ENCODE measurements at places on chromosomes 1 and 21.

DNA sequence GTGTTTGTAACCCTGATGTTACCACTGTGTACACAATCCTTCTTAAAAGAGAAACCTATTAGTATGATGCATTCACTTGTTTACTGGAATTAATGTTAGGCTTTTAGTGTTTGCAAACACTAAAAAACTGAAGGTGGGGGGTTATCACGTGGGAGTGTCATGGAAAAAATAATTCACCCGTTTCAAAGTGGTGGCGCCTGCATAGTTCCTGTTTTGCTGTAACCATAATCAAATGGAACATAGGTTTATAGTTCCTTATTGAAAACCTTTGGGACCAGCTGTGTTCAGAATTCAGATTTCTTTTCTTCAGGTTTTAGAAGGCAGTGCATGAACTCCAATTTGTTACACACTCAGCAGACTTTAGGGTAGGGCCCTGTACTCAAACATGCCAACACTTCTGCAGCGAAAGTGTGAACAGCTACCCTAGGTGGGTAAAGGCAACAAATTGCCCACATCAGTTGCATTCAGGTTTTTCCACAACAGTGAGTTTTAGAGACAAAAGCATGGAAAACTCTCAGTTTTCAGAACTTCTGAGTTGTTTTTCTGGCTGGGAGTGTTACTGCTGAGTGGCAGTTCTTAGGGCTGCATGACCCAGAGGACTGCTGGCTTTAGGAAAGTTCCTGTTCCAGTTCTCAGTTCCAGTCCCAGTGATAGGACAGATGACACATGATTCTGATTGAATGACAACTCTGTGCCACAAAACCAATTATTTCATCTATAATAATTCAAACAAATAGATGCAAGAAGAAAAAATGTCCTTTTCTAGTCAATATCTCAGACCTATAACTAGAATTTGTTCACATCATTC is 29.1 kb upstream of the IVNS1ABP start:
- DNase-seq = no peak

- DNase-seq = peak; percentile 62
Observed at GRCh38 chr1:23673086-23673813, 18.4 kb upstream of the RPL11 start.

GRCh38 chr1:21320410-21321108 is 30.3 kb upstream of the ECE1 start:
- no peak for DNase-seq

- DNase-seq = no peak
Observed at GRCh38 chr1:53390736-53391135, 62.9 kb upstream of the LRP8 start.

GRCh38 chr1:230271300-230272035 is 154.7 kb downstream of the PGBD5 start:
- DNase-seq = no peak

DNA sequence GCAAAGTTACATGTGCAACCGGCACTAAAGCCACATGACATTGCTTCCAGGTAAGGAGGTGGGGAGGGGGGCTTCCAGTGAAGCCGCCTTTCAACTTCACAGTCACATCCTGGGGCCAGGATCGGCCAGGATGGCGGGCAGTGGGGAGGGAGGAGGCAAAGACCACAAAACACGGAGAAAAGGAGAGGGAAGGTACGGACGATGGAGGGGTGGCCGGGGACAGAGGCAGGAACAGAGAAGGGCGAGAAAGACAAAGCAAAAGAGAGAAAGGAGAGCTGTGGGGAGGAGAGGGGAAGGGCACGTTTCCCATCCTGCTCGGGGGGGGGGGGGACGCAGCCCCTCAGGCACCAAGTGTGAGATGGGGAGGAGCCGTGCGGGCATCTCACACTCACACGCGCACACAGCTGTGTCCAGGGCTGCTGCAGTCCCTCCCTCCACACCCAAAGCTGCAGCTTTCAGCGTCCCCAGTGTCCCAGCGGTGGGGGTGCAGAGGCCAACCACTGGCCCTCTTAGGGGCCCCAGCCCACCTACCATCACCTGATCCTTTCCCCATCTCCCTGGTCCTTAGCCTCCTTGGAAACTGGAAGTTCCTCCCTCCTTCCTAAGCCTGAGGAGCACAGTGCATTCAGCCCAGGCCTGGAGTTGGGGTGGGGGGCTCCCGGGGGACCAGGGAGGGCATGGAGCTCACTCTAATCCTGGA is 2.4 kb downstream of the SH2D5 start:
- no peak for DNase-seq

DNA sequence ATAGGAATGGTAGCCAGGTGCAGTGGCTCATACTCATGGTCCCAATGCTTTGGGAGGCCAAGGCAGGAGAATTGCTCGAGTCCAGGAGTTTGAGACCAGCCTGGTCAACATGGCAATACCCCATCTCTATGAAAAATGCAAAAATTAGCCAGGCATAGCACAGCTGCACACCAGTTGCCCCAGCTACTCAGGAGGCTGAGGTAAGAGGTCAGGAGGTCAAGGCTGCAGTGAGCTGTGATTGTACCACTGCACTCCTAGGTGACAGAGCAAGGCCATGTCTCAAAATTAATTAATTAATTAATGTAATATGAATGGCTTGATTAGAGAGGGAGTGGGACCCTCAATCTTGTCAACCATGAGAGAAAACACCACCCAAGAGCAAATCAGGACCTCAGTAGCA is 198.7 kb upstream of the DUSP10 start:
- no peak for DNase-seq

DNA sequence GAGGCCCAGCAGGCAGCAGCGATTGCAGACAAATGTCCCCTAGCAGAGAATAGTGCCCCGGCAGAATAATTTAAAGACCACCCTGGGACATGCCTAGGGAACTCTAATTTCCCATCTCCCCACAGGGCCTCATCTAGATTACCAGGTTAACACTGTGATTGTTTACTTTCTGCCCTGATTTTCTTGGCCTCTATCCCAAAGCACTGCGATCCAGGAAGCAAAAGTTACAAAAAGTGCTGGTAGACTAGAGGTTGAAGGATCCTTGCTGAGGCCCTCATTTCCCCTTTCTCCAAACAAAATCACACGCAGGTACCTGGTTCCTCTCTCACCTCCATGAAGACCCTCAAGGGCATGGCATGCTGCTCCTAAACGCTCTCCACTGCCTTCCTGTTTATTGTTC is 229.7 kb downstream of the C1orf94 start:
- DNase-seq = no peak

DNA sequence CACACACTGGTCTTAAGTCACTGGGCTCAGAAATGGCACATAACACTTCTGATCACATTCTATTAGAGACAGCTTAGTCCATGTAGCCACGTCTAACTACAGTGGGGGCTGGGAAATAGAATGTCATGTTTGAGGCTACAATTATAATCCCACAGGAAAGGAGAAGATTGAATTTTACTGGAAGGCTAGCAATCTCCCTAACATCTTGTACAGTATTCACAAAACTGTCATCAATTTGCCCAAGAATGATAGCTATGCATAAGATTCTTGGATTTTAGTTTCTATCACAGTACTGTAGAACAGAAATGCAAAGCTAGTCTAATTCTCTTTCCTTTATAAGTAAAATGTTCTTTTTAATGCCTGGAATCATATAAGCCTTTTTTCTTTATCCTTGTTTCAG is 12.7 kb upstream of the ZMYM6 start:
- DNase-seq = no peak

- no peak for DNase-seq
Observed at GRCh38 chr1:224182057-224182865, 779 bp upstream of the DEGS1 start.

DNA sequence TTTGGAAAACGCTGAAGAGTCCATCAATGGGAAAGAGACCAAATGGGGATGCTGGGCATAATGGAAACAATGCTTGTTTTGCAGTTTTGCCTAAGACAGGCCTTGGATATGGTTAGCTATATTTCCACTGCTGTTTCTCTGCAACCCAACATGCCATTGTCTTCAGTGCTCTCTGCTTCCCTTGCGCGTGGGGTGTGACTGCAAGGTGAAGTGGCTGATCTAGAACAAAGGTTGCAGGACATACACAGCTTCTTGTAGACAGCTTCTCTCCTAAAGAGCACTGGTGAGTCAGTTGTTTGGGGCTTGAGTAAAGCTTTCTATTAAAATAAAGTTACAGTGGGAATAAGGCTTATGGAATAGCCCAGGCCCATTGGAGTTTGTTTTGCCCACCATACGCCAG is 33.0 kb downstream of the RUNX1 start:
- no peak for DNase-seq

GRCh38 chr1:206468571-206468970 is 1.7 kb upstream of the IKBKE start:
- DNase-seq = no peak

GRCh38 chr1:159786966-159787365 is 6.2 kb downstream of the DUSP23 start:
- DNase-seq = no peak

DNA sequence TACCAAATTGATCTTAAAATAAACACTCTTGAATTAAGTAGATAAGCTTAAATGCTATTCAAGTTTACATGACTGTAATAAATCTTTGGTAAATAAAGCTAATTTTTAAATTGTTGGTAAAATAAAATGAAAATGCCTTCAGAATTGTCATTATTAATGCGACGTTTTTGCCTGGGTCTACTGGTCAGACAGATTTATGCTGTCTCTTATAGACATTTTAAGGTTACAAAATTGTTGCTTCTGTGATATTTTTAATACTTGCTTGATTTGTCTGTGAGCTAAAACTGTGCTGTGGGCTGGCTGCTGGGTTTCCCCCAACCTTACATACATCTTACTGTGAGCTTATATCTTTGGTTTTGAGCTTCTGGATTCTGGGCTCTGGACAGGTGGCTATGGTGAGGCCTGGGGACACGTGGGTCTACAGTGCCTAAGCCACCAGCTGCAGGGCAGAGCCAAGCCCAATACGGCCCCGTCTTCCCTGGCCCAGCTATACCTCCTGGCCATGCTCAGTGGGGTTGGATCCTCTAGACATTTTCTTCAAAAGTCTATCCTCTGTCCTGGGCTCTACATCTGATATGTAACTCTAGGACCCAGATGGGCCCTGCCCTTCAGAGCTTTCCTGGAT is 81.4 kb downstream of the ETS2 start:
- no peak for DNase-seq

- no peak for DNase-seq
Observed at GRCh38 chr1:160741092-160741501, 2.0 kb downstream of the SLAMF7 start.

DNA sequence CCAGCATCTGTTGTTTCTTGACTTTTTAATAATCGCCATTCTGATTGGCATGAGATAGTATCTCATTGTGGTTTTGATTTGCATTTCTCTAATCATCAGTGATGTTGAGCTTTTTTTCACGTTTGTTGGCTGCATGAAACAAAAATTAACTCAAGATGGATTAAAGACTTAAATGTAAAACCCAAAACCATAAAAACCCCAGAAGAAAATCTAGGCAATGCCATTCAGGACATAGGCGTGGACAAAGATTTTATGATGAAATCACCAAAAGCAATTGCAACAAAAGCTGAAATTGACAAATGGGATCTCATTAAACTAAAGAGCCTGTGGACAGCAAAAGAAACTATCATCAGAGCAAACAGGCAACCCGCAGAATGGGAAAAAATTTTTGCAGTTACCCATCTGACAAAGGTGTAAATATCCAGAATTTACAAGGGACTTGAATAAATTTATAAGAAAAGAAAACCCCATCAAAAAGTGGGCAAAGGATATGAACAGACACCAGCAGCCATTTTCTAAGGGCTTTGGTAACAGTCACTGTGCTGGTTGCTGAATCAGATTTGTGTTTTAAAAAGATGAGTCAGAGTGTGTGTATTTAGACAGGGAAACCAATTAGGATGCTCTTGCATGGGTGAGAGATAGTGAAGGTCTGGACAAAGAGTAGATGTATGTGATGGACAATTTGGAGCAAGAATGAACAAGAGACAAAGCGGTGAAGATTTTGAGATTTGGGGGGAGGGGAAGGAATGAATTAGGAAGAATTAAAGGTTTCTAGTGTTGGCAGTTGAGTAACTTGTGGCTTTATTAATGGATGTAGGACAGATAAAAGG is 110.7 kb downstream of the RYR2 start:
- no peak for DNase-seq

- no peak for DNase-seq
Observed at GRCh38 chr1:46445773-46446256, 43.8 kb upstream of the DMBX1 start.

DNA sequence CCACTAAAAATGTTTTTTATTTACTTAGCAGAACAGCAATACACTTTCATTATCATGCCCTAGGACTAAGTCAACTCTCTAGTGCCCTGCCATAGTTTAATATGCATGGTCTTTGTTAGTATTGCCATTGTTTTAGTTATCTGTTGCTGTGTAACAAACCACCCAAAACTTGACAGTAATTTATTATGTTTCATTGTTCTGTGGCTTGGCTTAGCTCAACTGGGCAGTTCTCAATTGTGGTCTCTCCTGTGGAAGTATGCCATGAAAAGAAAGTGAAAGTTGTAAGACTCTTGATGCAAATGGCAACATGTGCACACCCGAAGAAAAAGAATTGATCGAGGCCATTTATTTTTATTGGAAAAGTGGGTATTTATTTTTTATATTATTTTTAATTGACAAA is 206.3 kb upstream of the KCTD3 start:
- DNase-seq = no peak

DNA sequence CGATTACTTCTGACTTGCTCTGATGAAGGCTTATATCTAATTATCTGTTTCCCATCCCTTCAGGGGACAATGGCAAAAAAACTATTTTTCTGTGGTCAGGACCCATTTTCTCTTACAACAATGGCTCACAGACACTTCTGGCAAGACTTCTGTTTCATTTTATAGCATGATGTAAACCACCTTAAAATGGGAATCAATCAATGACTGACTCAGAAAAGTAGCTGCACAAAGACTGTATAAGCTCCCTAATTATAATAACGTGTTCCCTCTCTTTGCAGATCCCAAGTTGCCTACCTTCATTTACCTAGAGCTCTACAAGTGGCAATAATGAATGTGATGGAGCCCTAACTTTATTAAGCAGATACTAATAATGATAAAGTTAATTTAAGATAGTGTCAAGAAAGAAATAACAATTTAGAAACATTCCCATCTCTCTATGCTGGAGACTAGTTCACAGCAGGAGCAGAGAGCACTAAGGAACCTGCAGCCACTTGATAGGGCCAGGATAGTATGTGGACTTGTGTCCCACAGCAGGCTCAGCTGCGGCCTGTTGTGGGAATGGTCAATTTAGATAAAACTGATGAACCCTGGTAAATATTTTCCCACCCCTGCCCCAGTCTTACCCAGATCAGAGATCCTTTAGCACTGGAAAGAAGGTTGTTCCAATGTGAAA is 538 bp downstream of the GBP2 start:
- no peak for DNase-seq

DNA sequence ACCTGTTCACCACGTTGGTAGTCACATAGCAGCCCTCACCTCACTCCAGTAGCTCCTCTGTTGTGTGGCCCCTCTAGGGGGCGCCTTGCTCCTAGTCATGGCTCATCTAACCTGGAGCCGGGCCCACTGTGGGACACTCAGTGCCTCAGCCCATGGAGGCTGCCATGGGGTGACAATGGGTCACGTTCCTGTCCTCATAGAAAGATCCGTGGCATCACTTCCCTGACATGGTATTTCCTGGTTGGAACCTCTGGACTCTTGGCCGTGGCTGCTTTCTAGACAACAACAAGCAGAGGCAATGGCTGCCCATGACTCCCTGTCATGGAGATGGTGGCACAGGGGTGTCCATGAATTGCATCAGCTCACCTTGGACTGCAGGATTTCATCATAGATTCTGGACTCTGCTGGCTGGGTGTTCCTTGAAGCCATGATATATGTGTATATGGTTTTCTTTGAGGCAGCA is 27.5 kb upstream of the SLAMF6 start:
- no peak for DNase-seq

- no peak for DNase-seq
Observed at GRCh38 chr1:24961961-24962861, 32.1 kb upstream of the RUNX3 start.
